ENCODE measurements at places on chromosomes 16 and 17. TPM values are rescaled to one million over a fixed set of nuclear protein-coding genes. Genes with fewer than 3 reads are reported as not detected.

DNA sequence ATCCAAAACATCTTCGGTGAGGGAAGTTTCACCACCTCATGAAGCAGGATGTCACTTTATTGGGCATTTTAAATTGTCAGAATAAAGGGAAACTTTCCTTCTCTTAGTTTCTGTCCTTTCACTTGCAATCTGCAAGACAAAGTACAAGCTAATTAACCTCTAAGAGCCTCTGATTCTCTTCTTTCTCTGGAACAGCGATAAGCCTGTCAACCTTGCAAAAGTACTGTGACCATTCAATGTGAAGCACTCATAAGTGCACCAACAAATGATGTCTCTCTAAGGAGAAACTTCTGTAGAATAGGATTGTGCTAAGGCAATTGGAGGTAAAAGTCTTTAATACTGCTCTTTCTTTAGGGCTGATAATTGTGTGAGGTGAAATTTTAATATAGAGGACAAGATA, 1622.3 kb downstream of the CDH8 start:
- DNase-seq, result no peak

GRCh38 chr16:47905771-47906170, 250.0 kb downstream of the ABCC12 start:
- DNase-seq, result no peak

- DNase-seq, result no peak
Measured at GRCh38 chr16:52705122-52705521, 158.2 kb upstream of the TOX3 start.

TBC1D3H gene
- not detected for total RNA-seq

KRTAP3-1 gene
- total RNA-seq, result not detected

All from right atrium auricular region (tissue), 2 donors.